ENCODE measurements at places on chromosomes 2 and 18. TPM values are rescaled to one million over a fixed set of nuclear protein-coding genes. Genes with fewer than 3 reads are reported as not detected.

DNA sequence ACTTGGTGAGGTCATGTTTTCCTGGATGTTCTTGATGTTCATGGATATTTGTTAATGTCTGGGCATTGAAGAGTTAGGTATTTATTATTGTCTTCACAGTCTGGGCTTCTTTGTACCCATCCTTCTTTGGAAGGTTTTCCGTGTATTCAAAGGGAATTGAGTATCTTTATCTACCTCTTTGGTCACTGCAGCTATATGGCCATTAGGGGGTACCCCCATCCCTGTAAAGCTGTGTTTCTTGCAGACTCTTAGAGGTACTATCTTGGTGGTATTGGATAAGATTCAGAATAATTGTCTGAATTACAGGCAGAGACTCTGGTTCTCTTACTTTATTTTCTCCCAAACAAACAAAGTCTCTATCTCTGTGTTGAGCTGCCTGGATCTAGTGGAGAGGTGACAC, 401.6 kb upstream of the FSIP2 start:
- H3K36me3 ChIP-seq: no peaks in the 10 kb centered on the region
- no peak overlapping the region for H3K27ac ChIP-seq
- no peaks in the 10 kb centered on the region for H3K4me1 ChIP-seq
- H3K27me3 ChIP-seq: no peaks in the 10 kb centered on the region

DNA sequence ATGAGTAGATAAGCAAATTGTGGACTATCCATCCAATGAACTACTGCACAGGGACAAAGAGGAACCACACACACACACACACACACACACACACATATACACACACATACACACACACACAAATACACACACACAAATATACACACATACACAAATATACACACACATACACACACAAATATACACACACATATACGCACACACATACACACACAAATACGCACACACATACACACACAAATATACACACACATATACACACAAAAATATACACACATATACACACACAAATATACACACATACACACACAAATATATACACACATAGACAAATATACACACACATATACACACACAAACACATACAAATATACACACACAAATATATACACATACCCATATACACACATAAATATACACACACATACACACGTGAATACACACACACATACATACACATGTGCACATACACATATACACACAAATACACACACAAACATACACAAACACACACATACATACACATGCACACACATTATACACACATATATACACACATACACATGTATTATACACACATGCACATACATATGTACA, 19.8 kb upstream of the EFHD1 start:
- no peak overlapping the region for H3K4me3 ChIP-seq
- no peak for DNase-seq
- H3K27me3 ChIP-seq: no peaks in the 10 kb centered on the region
- no peak overlapping the region for H3K27ac ChIP-seq
- H3K36me3 ChIP-seq: no peaks in the 10 kb centered on the region

DNA sequence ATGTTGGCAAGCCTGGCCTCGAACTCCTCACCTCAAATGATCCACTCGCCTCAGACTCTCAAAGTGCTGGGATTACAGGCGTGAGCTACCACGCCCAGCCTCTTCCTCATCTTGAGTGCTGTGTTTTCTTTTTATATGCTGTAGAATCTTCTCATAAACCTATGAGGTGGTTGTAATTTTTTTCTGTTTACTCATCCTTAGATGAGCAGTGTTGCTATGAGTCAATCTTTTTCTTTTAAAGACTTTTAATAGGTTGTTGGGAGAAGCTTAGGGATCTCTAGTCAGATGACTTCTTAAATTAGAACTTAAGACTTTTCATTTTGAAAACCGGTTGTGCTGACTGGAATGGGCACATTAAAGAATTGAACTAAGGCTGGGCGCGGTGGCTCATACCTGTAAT, 8.7 kb upstream of the AAK1 start:
- peaks cover 9% of the 10 kb centered on the region for H3K4me1 ChIP-seq
- no peak overlapping the region for H3K4me3 ChIP-seq
- no peaks in the 10 kb centered on the region for H3K27me3 ChIP-seq
- peak; percentile 94 for DNase-seq
- peak overlapping the region; percentile 86 for H3K27ac ChIP-seq

DNA sequence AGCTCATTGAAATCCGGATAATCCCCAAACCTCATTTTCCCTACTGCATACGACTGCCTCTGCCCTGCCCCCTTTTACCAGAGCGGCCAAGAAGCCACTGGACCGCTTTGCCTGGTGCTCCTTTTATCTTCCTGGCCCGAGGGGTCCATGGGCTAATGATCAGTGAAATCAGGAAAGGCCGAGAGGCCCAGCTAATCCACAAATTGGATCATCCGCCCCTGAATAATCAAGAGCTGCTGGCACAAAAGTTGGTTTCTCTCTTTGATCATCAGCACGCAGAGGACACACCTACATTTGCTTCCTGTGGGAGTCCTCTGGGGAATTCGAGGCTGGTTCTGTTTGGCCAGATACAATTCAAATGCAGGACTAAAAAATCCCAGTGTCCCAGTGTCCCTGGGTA, 144.5 kb downstream of the INSIG2 start:
- H3K4me3 ChIP-seq: no peak overlapping the region
- no peak overlapping the region for H3K27ac ChIP-seq
- DNase-seq: no peak
- H3K4me1 ChIP-seq: peaks cover 6% of the 10 kb centered on the region

- no peaks in the 10 kb centered on the region for H3K36me3 ChIP-seq
- DNase-seq: peak; percentile 26
- peaks cover 14% of the 10 kb centered on the region for H3K4me1 ChIP-seq
These were observed 273.5 kb downstream of the RNF144A start for GRCh38 chr2:7190587-7191324.

DNA sequence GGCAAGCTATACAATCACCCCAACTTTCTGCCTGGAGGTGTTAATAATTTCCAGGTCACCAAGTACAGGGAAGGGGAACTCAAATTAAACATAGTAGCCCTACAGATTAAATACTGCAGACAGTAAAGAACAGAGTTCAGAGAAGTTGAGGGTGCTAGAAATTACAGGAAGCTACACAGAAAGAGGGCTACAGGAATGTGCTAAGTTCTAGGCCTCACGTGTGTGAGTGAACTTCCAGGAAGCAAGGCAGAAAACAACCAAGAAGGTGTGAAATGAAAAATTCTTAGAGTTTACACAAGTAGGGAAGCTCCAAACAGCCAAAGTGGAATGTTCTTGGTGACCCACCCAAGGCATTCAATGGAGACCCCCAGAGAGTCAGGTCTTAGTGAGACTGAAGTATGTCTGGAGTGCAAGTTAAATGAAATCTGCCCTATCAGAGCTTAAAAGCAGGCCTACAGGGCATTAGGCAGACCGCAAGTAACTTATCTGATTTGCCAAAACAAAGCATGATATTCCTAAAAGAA, 58.1 kb upstream of the RNU4ATAC start:
- no peak for DNase-seq
- no peaks in the 10 kb centered on the region for H3K27me3 ChIP-seq
- H3K27ac ChIP-seq: peak overlapping the region; percentile 31
- peaks cover 44% of the 10 kb centered on the region for H3K4me1 ChIP-seq

DNA sequence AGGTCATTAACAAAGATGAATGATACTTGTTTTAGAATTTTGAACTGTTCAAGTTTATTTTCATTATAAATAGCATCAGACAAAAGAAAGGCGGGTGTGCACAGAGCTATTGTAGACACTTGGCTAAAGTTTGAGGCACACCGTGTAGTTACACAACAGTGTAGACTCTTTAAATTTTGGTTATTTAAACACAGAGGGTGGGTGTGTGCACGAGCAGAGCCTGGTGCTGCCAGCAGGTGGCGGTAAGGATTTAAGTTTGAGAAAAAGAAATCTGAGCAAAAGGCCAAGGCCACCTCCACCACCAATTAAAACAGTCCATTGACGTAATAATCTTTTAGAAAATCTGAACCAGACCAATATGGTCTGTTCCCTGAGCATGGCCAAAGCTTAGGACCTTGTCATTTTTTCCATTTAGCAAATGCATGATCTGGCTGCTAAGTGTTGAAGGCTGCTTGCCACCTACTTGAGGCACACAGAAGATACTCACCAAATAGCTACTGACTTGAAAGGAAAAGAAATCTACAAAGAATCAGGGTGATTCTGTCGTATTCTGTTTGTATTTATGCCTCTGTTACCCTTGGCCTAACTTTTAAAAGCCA, 14.3 kb downstream of the COPS7B start:
- DNase-seq: peak; percentile 69
- H3K36me3 ChIP-seq: peaks cover 41% of the 10 kb centered on the region
- H3K4me3 ChIP-seq: no peak overlapping the region
- H3K27ac ChIP-seq: no peak overlapping the region
- H3K27me3 ChIP-seq: no peaks in the 10 kb centered on the region

- no peak overlapping the region for H3K4me3 ChIP-seq
- DNase-seq: no peak
- no peak overlapping the region for H3K27ac ChIP-seq
- H3K4me1 ChIP-seq: no peaks in the 10 kb centered on the region
- H3K36me3 ChIP-seq: no peaks in the 10 kb centered on the region
These were observed 270.6 kb upstream of the RGPD4 start for GRCh38 chr2:107556038-107556627.

DNA sequence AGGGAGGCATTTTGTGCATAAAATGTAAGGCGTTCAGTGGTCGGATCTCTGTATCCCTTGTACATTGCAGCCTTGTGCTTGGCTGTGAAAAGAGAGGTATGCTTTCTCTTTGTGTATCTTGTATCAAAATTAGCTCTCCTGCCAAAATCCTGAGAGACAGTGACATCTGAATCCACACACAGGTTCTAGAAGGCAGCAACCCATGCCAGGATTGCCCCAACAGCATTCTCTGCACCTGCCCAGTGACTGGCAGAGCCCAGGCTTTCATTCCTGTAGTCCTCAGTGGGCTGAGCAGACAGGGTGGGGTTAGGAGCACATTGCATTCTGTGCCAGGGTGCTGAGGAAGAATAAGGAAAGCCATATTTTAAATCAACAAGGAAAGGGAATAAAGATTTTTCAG, 740.3 kb upstream of the RAB6C start:
- H3K4me1 ChIP-seq: no peaks in the 10 kb centered on the region
- H3K27me3 ChIP-seq: no peaks in the 10 kb centered on the region
- H3K4me3 ChIP-seq: no peak overlapping the region
- DNase-seq: no peak

DNA sequence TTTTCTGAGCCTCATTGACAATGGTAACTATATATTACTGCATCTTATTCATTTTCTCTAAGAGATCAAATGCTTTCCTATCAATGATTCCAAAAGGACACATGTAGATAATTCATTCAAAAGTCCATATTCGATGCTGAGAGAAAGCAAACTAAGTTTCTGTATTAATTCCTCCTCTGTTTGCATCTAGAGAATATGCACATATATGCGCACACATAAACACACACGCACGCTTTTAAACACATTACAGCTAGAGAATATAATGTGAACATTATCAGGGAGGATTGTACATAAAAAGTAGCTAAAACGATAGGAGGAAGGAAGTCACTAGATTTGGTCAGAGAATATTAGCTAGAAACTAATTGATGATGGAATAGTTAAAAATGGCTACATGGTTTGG, 379.0 kb upstream of the NETO1 start:
- no peaks in the 10 kb centered on the region for H3K4me1 ChIP-seq
- DNase-seq: no peak
- no peaks in the 10 kb centered on the region for H3K27me3 ChIP-seq
- H3K27ac ChIP-seq: no peak overlapping the region
- H3K4me3 ChIP-seq: no peak overlapping the region

DNA sequence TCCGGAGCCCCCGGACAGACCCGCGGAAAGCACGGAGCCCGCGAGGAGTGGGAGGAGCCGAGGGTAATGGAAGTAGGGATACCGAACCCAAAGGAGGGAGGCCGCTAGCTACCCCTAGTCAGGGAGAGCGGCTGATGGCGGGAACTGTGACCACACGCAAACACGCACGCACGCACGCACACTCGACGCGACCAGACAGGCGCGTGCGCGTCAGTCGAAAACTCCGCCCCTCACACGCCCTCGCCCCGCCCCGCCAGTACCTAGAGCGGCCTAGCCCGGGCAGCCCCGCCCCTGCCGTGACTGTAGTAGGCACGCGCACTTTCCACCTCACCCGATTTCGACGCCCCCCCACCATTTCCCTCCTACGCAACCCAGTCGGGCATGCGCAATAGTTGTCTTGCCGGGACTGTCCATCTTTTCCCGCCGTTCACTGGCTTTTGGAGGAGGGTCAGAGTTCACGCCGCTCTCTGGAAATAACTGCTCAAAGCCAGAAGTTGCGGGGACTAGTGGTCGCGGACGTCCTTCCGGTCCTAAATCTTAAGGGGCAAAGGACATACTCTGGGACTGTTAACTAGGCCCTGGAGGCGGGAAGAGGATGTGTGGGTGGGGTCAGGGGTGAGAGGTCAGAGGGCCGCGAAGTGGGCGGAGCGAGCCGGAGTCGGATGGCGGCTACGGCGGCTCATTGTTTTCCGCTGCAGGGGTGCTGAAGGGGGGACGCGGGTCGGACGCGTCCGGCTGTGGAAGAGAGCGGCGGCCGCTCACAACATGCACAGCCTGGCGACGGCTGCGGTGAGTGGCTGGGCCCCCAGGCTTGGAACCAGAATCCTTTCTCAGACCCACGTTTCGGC, at the start of the genes CNOT9 and USP37:
Gene CNOT9, plus strand, starts transcription at position 650 of the 848 bp plus-strand sequence. Its CDS starts 116 bp downstream, at position 766.
Gene USP37, minus strand, starts transcription at position 162 of the 848 bp plus-strand sequence. CDS start 9,698 bp downstream, outside the sequence.
- DNase-seq: peak; percentile 99
- H3K4me3 ChIP-seq: peak within 1 kb of the TSS; percentile 97

DNA sequence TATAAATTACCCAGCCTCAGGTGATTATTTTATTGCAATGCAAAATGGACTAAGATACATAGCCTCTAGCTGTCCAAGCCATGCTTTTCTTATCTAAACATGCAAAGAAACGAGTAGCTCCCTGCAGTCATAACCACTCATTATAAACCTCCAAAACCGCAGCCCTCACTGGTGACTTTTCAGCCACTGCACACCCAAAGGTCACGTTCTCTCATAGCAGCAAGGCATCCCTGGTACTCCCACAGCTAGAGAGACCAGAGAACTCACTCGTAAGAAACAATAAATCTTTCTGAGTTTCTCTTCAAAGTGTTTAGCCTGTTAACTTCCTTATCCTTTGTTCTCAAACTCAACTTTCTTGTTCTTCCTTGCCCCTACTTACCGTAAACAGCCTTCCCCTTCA, 28.5 kb upstream of the RALBP1 start:
- H3K4me3 ChIP-seq: no peak overlapping the region
- no peak for DNase-seq
- H3K27me3 ChIP-seq: no peaks in the 10 kb centered on the region
- no peak overlapping the region for H3K27ac ChIP-seq
- no peaks in the 10 kb centered on the region for H3K36me3 ChIP-seq

DNA sequence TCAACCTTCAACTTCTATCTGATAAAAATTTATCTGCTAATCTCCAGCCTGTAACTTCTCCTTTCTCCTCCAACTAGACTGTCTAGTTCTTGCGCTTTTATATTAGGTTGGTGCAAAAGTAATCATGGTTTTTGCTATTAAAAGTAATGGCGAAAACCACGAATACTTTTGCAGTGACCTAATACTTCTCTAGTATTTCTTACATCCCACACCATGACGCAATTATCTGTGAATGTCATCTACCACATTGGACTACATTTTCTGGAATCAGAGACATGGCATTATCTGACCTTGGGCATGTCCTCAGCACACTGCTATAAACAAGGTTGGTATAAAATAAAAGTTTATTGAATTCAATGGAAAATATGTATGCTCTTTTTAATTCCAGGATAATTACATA, 370.2 kb upstream of the LYPD1 start:
- H3K4me1 ChIP-seq: no peaks in the 10 kb centered on the region
- peak; percentile 42 for DNase-seq
- no peak overlapping the region for H3K27ac ChIP-seq
- H3K36me3 ChIP-seq: no peaks in the 10 kb centered on the region

SETBP1 gene
- 5.2 TPM for total RNA-seq

SERPINB12 gene
- not detected for total RNA-seq

TMEM247 gene
- total RNA-seq: not detected

MTX2 gene
- 47.9 TPM for total RNA-seq

SMAD7 gene
- total RNA-seq: 51.7 TPM

RETSAT gene
- total RNA-seq: 68.6 TPM

CKAP2L gene
- 6.6 TPM for total RNA-seq
